ENCODE measurements at places on chromosomes 7 and 10. TPM values are rescaled to one million over a fixed set of nuclear protein-coding genes. Genes with fewer than 3 reads are reported as not detected.
A peak's percentile ranks its signal among the peaks of the same experiment; 100 is the strongest.

DNA sequence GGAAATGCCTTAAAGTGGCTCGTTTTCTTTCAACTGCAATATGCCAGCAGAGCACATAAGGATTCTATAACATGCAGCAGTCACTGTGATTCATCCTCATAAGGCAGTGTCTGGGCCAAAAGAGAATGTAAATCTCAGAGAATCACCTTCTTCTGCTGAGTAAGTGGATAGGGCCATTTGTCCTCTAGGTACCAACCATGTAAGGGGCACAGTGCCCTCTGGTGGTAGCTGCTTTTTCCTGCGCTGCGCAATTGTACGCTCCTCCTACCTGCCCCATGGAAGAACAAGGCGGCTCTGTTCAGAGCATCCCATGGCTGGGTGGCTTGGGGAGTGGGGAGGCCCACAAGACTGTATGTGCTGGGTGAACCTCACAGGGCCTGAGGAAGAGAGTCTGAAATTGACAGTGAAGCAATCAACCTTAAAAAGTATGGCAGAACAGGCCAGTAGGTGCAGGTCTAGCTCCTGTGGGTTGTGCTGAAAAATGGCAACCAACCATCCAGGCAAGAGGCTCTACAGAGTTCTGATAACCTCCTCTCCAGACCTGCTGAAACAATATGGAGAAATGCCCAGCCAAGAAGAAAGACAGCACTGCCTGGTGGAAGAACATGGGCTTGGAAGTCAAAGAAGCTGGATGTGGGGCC is 78.6 kb upstream of the C10orf90 start:
- DNase-seq = peak; percentile 53

DNA sequence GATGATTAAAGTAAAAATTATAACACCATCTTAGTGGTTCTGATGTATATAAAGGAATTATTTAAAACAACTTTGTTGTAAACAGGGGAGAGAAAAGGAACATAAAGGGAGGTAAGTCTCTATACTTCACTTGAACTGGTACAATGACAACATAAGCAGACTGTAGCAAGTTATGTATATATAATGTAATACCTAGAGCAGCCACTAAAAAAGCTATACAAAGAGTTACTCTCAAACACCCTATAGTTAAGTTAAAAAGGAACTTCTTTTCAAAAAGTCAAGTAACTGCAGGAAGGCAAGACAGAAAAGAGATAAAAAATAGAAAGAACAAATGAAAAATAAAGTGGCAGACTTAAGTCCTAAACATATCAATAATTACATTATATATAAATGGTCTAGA is 82.3 kb downstream of the ZNF503 start:
- DNase-seq = no peak

DNA sequence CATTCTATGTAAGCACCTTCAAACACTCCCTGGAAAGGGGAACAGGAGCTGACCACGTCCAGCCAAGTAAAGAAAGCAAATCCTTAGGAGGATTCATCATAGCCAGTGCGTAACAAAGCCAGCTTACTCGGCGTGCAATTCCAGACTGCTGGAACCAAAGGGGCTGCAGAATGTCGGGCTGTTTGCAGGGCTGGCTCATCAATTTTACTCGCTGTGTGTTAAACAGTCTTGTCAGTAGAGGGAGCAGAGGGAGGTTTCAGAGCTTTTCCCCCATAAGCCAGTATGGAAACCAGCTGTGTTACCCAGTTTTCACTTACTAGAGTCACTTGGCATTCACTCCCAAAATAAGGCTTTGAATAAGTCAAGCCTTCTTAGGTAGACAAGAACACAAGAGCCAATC is 127.1 kb downstream of the KMT2E start:
- DNase-seq = no peak

DNA sequence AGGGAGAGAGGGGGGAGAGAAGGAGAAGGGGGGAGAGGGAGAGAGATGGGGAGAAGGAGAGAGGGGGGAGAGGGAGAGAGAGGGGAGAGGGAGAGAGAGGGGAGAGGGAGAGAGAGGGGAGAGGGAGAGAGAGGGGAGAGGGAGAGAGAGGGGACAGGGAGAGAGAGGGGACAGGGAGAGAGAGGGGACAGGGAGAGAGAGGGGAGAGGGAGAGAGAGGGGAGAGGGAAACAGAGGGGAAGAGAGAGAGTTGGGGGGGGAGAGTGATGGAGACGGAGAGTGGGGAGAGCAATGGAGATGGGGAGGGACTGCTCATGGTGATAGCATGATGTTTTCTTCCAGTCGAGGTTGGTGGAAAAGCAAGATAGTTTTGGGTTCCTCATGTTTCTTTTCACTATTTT is 172.4 kb downstream of the DNAJB6 start:
- DNase-seq = no peak

GRCh38 chr10:101493249-101493648 is 94.8 kb downstream of the POLL start:
- DNase-seq = no peak

- no peak for DNase-seq
These were observed 264.6 kb upstream of the BMPER start for GRCh38 chr7:33640741-33641140.

- no peak for DNase-seq
These were observed 62.5 kb upstream of the INSIG1 start for GRCh38 chr7:155234950-155235789.

DNA sequence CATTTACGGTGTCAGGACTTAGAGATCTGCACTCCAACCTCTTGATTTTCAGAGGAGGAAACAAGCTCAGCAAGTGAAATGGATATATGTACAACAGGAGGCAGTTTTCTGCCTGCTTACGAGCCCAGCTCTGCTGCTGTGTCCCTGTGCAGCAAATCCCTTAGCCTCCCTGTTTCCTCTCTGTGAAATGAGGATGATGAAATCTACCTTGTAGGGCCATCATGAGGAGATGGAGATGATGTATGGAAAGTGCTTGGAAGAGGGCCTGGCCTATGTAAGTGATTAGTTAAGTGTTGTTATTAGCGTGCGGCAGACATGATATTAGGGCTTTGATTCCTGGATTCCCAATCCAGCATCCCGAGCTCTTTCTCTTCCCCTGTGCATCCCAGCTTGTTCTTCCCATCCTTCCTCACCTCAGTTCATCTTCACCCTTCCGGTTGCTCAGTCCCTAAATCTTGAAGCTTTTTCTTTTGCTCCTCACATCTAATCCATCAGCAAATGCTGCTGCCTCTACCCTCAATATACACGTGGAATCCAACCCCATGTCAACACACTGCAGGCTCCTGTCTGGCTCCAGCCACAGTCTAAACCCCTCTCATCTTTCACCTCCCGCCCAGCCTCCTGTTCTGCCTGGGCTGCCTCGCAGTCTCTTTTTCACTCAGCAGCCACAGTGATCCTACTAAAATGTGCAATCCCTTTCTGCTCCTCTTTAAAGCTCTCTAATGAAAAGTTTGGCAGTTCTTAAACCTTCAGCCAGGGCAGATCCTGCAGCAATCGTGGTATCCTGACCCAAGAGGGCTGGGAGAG is 113.8 kb downstream of the MARCHF5 start:
- no peak for DNase-seq

GRCh38 chr7:4271716-4272015 is 410.4 kb upstream of the FOXK1 start:
- DNase-seq = no peak

DNA sequence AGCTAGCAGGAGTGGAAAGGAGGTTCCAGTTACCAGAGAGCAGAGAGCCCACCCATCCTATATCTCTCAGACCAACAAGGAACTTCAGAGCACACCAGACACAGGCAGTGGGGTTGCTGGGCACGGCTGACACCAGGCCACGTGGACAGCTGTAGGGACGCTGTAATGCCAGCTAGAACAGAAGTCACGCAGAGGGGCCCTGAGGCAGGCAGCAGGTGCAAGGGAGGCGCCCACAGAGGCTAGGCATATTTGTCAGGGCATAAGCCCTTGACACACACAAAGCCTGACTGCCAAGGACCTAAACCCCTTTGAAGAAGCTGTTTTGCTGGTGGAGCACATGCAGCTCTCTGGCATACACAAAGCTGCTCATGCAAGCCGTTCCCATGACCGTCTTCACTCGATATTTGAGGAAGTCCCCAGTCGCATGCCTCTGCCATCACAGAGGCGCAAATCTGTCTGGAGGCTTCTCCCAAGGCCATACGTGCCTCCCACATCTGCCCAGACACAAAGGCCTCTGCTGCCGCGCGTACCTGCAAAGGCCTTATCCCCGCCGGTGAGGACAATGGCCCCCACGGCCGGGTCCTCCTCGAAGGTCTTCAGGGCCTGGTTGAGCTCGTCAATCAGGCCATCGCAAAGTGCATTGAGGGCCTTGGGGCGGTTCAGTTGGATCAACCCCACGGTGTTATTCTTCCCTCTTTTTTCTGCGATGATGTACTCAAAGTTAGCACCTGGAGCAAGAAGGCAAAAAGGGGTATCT is 2.9 kb downstream of the ECHS1 start:
- DNase-seq = no peak

DNA sequence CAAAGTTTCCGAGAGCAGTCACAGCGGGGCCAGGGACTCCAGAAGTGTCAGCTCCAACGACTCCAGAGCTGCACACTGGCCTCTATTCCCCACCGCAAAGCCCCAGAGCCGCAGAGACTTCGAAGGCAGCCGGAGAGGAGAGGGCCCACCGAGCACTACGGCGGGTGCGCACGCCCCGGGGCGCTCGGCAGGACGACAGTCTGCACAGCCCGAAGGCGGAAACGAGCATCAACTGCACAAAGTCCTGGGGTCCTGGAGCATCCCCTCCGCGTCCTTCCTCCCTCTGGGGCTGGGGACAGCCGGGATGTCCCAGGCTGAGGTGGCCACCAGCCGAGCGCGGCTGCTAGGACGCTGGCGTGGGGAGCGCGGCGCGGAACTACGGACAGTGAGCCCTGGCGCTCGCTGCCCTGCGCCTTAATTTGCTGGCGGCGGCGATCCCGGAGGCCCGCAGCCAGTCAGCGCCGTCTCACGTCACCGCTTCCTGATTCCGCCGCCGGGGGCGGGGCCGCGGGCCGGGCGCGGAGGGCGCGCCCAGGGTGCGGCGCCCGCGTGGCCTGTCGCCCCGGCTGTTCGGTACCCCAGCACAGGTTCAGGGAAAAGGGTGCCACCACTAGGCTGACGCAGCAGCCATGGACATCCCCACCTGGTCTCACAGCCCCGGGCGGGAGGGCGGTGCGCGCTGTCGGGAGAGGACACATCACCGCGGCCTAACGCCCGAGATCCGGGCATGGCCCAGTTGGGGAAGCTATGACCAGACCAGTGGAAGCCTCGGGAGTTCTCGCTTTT is at the start of gene TBX20:
TSS of gene TBX20 (minus strand) at position 391 of the 786 bp plus-strand sequence. CDS start 480 bp downstream, outside the sequence.
- DNase-seq = no peak

DNA sequence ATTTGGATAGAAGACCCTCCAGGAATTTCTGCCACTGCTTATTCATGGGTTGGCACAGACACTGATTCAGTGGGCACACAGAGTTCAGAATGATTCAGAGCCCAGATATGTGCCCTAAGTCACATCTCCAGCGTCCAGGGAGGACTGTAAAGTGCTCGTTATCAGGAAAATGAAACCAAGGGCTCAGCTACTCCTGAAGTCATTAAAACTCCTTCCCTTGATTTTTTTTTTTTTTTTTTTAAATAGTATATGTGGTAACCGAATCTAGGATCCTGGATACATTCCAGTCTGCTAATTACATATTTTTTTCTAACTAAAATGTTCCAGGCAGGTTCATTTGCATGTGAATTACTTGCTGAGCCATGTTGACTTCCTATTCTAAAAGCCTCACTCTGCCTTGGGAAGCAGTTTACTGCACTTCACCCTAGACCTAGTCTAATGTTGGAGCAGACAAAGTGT is 34.7 kb downstream of the MET start:
- DNase-seq = peak; percentile 83

The NANOS1 gene
- 18.0 TPM for total RNA-seq

The TSPAN12 gene
- 1.4 TPM for total RNA-seq

The TMEM196 gene
- total RNA-seq = not detected

The LLCFC1 gene
- not detected for total RNA-seq

The SUV39H2 gene
- 21.9 TPM for total RNA-seq

Measured in Panc1 (cell line).